ENCODE measurements at places on chromosomes 16 and 17.

GRCh38 chr16:50313596-50314478, 47.5 kb downstream of the ADCY7 start:
- DNase-seq: no peak

GRCh38 chr16:72886346-72886974, 161.5 kb downstream of the ZFHX3 start:
- no peak for DNase-seq

- no peak for DNase-seq
These were observed 118.2 kb downstream of the CDK5R1 start for GRCh38 chr17:32604966-32605365.

- DNase-seq: no peak
These were observed 414.1 kb upstream of the SALL1 start for GRCh38 chr16:51565184-51565583.

DNA sequence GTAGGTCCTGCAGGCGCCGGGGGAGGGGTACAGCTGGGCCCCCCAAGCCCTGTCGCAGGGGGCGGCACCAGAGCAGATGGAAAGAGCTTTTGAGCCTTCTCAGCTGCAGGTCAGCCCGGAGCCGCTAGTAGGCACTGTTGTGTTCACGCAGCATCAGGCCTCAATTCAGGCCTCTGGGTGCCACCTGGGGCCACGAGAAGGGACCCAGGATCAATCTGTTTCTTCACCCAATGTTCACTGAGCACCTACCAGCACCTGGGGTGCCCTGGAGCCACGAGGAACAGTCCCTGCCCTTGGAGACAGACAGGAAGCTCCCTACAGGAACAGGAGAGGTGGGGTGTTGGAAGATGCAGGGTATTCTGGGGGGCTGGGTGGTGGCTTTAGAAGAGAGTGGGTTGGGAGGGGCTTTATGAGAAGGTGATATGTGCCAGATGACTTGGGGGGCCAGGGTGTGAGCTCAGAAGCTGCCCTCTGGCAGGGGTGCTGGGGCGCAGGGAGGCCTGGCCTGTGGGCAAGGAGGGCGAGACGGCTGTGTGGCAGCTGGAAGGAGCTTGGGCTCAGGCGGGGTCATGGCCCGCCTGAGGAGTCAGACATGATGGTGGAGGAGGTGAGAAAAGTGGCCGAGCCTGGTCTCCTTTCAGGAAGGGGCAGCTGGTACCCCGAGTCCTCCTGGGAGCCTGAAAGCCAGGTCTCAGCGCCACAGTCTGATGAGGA, 121.9 kb upstream of the GSE1 start:
- no peak for DNase-seq

- DNase-seq: no peak
These were observed 59.1 kb downstream of the WSB1 start for GRCh38 chr17:27353033-27353460.

GRCh38 chr16:57755726-57756423, 20.3 kb downstream of the KATNB1 start:
- peak; percentile 27 for DNase-seq

DNA sequence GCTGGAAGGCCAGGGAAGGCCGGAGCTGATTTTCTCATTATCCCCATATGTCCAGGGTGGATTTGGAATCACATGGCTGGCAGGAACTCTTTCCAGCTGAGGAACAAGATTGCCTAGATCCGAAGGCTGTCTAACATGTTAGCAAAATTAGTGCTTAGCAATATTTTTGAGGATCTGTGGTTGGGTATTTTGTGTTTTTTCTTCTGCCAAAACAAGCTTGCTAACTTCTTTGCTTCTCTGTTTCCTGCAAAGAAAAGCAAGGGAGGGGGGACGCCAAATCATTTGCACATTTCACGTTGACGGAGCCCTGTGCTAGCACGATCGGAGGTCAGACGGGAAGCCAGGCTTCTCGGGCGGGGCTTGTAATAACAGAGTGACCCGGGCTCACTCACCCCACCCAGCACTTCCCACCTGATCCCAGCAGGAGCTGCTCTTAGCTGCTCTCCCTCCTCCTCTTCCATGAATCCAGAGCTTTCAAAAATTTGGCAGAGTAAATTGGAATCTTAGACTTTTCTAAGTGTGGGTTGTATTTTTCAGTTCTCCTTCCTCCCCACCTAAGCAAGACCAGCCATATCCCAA, 33.3 kb upstream of the FOXF1 start:
- DNase-seq: no peak

DNA sequence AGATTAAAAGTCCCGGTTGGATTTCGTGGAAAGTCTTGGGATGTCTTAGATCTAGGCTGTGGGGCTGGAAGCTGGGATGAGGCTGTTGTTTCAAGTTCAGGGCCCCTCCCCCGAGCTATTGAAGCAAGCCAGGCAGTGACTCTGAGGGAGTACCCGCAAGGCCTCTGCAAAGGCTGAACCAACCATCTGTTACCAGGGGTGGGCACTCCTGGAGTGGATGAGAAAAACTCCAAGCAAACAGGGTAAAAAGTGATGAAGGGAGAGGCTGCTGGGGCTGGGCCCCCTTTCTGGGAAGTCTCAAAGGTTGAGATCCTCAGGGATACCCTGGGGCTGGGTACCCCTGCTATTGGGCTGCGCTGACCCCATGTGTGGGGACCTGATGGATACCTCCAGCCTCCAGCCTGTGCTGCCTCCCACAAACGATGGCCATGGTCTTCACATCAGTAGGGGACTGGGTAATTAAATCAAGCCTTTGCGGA, 82.4 kb upstream of the KIFC3 start:
- DNase-seq: no peak

GRCh38 chr17:17959520-17960361, 12.5 kb downstream of the TOM1L2 start:
- DNase-seq: no peak

GRCh38 chr17:63446753-63447470, 806 bp upstream of the CYB561 start:
- peak; percentile 67 for DNase-seq
